PC-3 (cell line): ENCODE measurements at places on chromosomes 7 and 10. TPM values are rescaled to one million over a fixed set of nuclear protein-coding genes. Genes with fewer than 3 reads are reported as not detected.

GRCh38 chr10:13743101-13743693 lies 156.4 kb downstream of the PRPF18 start:
- DNase-seq = no peak

DNA sequence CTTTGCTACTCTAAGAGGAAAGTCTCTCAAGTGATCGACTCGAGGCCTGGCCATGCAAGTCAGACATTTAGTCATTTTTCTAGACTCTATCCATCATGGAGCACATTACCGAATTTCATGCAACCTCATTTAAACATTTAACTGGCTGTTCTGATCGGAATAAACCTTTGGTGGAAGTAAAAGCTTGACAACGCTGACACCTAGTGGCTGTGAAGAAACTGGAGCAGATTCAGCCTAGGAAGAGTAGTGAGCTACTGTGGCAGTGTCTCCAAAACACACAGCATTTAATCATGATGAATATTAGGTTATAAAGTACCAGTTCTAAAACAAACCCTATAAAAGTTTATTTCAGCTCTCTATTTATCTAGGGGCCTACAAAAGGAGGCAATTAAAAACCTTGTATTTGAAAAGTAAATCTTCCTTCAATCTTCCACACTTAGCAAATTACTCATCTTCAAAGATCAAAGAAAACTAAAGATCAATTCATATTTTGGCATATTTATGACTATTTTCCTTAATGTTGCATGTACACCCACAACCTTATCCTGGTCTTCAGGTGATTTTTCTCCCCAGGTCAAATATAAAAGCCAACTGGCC lies 175.0 kb downstream of the CTNNA3 start:
- DNase-seq = peak; percentile 94

- no peak for DNase-seq
Observed at GRCh38 chr10:45461034-45461433, 87.0 kb downstream of the ALOX5 start.

- DNase-seq = no peak
Observed at GRCh38 chr10:33223326-33224000, 111.0 kb downstream of the NRP1 start.

Gene ADAM12
- total RNA-seq = 3.4 and 9.4 TPM in 2 replicates

Gene POU6F2
- total RNA-seq = not detected in 2 replicates

Gene STRIP2
- 7.5 and 8.0 TPM in 2 replicates for total RNA-seq

Gene SPDYE8
- total RNA-seq = not detected in 2 replicates

Gene PILRA
- 0.92 and 1.9 TPM in 2 replicates for total RNA-seq

Gene FAM25C
- not detected in 2 replicates for total RNA-seq

Gene PIK3CG
- not detected in 2 replicates for total RNA-seq

Gene FKBP9
- 62.3 and 63.4 TPM in 2 replicates for total RNA-seq
